Tibial nerve (tissue), 4 donors: ENCODE measurements at places on chromosomes 6 and 20. TPM values are rescaled to one million over a fixed set of nuclear protein-coding genes. Genes with fewer than 3 reads are reported as not detected.

DNA sequence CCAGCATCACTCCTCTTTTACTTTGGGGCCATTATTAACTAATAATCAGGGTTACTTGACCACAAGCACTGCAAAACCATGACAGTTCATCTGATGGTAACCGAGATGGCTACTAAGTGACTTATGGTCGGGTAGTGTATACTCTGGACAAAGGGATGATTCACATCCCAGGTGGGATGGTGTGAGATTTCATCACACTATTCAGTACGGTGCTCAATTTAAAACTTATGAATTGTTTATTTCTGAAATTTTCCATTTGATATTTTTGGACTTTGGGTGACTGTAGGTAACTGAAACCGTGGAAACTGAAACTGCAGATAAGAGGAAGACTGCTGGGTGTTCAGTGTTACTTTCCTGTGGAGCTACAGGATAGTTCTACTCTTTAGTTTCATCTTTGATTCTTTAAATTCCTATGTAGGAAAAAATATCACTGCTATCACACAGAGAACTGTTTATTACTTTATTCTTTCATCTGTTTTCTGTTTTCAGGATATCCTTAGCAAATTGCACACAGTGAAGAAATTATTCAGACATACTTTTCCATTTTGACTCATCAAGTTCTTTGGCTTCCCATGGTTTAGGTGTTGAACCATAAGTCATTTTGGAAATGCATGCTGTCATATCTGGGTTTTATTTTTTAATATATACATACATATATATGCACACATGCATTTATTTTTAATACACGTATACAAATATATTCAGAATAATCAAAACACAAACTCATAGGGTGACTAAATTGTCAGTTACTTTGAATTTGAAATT lies 59.1 kb upstream of the C20orf144 start:
- DNase-seq = no peak

GRCh38 chr6:108850669-108851465 lies 2.6 kb downstream of the ARMC2 start:
- DNase-seq = no peak

- no peak for DNase-seq
These were observed 320 bp downstream of the GSTA4 start for GRCh38 chr6:52994839-52995088.

- DNase-seq = no peak
These were observed 171.5 kb downstream of the PHF3 start for GRCh38 chr6:63807056-63807455.

DNA sequence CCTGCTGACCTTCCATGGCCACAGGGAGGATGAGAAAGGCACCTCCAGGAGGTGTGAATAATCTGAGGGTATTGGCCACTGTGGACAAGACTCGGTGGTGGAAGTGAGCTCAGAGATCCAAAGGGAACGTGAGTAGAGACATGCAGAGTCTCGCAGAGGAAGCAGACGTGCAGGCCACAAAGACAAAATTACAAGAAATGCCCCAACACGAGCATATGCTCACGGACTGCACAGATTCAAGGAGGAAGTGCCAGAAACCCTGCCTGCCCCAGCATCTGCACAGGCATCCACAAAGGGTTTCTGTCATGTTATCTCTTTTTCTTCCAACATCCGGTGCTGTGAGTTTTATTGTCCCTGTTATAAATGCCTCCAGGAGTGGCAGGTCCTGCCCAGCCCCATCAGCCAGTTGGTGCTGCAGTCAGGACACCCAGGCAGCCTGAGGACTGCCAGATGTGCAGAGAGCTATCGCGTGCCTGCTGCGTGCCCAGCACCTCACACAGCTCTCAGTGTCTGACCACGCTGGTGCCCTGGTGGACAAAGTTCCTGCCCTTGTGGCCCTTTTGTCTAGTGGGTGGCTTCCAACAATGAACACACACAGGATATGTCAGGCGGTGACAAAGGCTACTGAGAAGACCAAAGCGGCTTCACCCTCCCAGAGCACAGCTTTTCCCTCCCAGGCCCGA lies 34.0 kb upstream of the FANCE start:
- DNase-seq = no peak

RNF114 gene
- total RNA-seq = 264 TPM

MYBL2 gene
- not detected for total RNA-seq

DNA sequence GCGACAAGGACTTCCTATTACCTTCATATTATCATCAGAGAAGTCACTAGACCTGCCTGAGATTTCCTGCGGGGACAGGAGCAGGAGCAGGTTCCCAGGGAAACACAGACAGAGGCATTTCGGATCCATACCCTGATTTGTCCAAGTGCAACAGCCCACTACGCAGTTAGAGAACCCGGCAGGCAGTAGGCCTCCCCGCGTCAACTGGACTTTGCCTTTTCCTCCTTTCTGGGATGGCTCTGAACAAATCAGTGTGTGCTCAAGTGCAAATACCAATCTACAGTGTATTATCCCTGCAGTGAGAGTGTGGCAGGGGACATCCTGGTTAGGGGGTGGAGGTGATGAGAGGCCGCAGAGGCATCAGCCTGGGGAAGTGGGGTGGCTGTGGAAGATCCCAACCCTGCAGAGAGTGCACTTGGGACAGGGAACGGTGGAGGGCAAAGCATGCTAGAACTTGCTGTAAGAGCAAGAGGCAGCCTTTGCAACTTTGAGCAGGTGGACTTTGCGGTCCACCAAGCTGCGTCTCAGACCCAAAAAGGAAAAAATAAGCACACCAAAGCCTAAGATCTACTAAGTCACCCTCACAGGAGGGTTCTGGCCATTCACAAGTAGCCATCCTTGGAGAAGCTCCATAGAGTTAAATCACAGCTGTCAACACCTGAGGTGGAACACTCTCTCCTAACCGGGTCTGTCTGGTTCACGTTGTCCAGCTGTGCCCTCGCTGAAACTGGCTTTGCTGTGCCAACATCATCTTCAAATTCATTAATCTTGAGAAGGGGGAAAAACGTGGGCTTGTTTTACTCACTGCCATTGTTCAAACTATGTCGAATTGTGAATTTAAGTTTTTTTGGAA lies 159.1 kb downstream of the ZDHHC14 start:
- no peak for DNase-seq

DNA sequence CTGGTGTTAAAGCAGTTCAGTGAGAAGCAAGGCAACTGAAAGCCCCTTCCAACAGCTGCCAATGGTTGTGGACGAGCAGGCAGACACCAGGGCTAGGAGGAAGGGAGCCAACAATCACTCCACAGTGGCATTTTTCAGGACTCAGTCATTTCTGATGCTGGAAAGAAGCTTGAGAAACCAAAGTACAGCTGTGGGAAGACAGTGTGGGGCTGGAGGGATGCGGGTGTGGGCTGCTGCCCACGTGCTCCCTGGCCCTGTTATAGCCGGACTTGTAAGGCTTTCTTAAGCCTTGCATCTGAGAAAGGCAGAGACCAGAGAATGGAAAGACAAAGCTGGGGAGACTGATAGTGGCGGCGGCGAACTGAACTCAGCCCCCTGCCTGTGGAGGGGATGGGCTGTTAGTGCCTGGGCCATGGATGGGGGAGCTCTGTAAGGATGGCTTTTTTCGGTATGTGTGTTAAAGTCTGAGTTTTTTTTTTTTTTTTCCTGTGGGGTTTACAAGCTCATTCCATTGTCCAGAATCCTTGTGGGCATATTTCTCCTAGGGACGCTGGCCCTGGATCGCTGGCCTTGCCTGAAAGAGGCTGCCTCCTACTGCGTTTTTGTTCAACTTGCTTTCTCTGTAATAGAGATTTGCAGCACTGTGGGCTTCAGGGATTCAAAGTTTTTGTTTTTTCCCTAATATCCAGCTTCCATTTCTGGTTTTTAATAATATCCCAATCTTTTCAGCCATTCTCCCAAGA lies 91.7 kb downstream of the GJA10 start:
- DNase-seq = no peak

MDN1 gene
- 38.7 TPM for total RNA-seq

GRCh38 chr6:38354037-38354381 lies 285.7 kb downstream of the BTBD9 start:
- no peak for DNase-seq

- DNase-seq = no peak
These were observed 98.0 kb upstream of the NHSL1 start for GRCh38 chr6:138597336-138597735.

DNA sequence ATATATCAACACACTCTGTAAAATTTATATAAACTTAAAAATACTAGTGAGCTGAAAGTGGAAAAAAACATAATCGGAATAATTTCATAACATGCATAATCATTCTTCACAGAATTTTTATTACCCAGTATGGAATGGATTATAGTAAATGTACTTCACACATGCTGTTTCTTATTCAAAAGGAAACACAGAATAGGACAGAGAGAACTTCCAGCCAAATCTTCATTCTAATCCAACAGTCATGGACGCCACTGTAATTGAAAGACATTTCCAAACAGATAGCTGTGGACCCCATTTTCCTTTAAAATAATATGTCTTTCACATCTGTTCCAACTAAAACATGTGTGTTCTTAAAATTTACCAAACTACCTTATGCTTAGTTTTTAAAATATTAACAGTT lies 126.6 kb upstream of the RUNX2 start:
- no peak for DNase-seq

DNA sequence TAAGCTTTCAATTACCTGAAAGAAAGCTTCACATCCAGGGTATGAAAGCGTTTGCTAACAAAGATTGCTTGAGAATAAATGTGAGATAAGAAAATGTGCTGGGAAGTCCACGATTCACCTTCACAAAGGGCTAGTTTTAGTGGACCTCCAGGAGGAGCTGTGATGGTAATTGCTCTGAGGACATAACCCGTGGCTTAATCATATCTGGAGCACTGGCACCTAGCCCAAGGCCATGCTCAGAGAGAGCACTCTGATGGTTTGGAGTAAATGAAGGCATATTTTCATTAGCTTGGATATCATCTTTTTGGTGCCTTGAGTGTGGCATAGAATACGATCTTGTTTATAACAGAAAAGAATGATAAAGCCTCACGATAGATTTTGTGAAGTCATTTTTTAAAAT lies 46.9 kb upstream of the BACH2 start:
- DNase-seq = no peak

GRCh38 chr20:32675223-32675975 lies 1.7 kb upstream of the C20orf203 start:
- DNase-seq = no peak

DNA sequence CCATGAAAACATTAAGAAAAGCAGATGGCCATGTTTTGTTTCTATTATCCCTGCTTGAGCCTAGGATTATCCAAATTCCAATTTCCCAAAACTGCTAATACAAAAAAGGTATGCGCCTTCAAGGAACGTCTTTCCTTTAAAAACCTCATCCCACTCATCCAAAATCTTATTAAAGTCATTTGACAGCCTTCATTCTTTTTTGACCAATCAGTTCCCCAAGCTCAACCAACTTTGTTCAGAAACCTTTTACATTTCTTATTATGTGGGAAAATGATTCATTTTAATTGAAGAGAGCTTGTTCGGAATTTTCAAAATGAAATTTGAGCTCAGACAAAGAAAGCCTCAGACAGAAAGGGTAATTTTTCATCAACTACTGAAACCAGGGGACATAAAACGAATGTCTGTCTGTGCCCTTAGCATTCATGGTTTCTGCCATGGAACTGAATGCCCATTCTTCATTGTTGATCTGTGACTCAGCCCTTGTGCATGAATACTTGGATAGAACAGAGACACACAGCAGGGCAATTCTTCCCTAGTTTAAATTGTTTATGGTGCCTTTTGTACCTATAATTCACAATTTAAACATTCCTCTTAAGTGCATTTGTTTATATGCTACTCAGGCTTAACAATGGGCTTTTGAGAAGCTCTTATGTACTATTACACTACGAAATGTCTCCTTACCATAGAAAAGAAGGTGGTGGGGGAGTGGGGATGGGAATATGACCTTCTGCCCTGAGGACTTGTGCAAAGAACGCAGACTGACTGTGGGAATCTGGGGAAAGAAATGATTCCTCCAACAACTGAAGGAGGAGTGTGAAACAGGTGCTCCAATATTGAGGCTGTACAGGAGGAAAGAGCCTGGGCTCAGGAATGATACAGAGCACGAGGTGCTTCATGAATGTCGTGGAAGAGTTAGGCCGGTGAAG lies 49.8 kb upstream of the ERVFRD-1 start:
- no peak for DNase-seq

GRCh38 chr20:50395251-50395729 lies 114.9 kb upstream of the PTPN1 start:
- DNase-seq = peak; percentile 57

- no peak for DNase-seq
These were observed 434.5 kb upstream of the MANEA start for GRCh38 chr6:95142661-95143335.

- no peak for DNase-seq
These were observed 102.5 kb downstream of the PLCB1 start for GRCh38 chr20:8234580-8234979.

DNA sequence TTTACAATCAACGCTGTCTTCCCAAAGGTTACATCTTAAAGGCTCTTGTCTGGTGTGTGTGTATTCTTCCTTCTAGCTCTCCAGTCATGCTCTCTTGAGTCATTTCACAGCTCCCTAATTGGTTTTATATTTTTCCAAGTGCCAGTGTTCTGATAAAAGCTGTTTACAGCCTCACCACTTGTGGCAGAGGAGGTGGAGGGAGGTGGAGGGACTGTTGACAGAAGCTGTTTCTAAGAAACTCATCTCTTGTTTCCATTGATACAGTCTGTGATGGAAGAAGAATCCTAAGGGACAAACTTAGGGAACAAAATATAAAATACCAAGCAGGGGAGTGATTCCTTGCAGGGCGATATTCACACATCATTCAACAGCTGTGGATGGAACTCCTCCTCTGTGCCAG lies 64.0 kb downstream of the QRSL1 start:
- DNase-seq = no peak

GRCh38 chr6:117555262-117555849 lies 47.0 kb downstream of the GOPC start:
- no peak for DNase-seq

- DNase-seq = no peak
These were observed 193.6 kb downstream of the DOK5 start for GRCh38 chr20:54669040-54669363.

DNA sequence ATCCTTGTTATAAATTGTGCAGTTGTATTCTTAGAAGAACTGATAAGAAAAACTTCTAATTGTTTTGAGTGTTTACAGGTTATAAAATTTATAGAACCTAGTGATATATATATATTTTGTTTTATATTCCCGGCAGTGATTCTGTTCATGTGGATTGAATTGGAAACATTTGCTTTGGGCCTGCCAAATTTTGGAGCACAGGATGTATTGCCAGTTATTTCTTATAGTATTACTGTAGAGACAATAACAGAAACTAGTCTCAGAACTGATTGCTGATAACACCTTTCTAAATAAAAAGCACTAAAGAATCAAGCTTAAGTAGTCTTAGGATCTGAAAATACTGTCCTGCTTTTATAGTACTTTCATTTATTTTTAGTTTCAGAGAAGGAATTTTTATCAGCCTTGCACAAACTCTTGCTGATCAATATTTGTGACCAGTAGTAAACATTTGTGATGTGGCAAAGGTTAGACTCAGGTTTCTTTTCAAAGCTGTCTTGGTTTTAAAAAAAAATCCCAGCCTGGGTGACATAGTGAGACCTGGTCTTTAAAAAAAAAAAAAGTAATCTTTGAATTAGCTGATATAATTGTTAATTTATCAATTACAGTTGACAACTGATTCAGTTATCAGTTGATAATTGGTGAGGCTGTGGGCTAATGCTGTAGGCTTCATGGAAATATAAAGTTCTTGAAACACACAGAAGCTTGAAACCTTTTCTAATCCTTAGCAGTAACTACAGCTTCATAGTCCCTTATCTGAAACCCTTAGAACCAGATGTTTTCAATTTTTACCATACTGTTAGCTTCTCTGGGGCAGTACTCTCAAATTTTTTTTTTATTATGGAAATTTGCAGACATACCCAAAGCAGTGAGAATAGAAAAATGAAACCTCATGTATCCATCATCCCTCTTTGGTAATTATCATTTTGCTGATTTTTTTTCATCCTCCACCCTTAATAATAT lies 42.4 kb downstream of the RNGTT start:
- no peak for DNase-seq
